ENCODE measurements at places on chromosomes 16 and 17. TPM values are rescaled to one million over a fixed set of nuclear protein-coding genes. Genes with fewer than 3 reads are reported as not detected.

Gene ACE
- polyA plus RNA-seq, result 12.9 TPM

Gene KRTAP2-3
- not detected for polyA plus RNA-seq

Gene MT1A
- polyA plus RNA-seq, result not detected

Gene CRYM
- polyA plus RNA-seq, result not detected

Gene DNAI2
- not detected for polyA plus RNA-seq

Gene CCL5
- 0.74 TPM for polyA plus RNA-seq

Gene HBM
- 9.6 TPM for polyA plus RNA-seq

Gene GALK1
- polyA plus RNA-seq, result 32.2 TPM

Gene ALOX15B
- 2.2 TPM for polyA plus RNA-seq

Gene RNU2-1
- polyA plus RNA-seq, result 2.1 TPM

Gene PPP1R27
- polyA plus RNA-seq, result 52.6 TPM

Gene SDR42E2
- polyA plus RNA-seq, result not detected

Gene FADS6
- not detected for polyA plus RNA-seq

Gene UBTF
- polyA plus RNA-seq, result 74.0 TPM

- DNase-seq, result no peak
Measured at GRCh38 chr16:87166934-87167333, 150.3 kb downstream of the C16orf95 start.

DNA sequence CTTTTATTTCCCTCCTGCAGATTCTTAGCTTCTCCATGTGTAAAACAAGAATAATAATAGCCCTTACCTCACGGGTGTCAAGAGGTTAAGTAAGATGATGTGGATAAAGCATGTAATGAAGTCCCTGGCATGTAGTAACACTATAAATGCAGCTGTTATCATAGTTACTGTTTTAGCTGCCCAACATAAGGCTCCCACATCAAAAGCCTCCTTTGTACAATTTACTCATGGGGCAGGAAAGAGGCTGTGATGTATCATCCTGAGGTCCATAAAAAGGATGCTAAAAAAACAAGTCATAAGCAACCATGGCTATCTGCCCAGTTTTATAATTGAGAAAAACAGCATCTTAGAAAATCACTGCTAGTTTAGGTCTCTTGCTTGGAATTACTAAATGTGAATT, 339.7 kb downstream of the CA10 start:
- DNase-seq, result no peak

GRCh38 chr16:61763013-61763412, 273.2 kb downstream of the CDH8 start:
- DNase-seq, result no peak

- DNase-seq, result no peak
Measured at GRCh38 chr16:48295488-48296281, 48.3 kb upstream of the ABCC11 start.

GRCh38 chr16:1746693-1747195, 24.6 kb downstream of the NME3 start:
- no peak for DNase-seq

- no peak for DNase-seq
Measured at GRCh38 chr16:52466994-52467393, 79.9 kb downstream of the TOX3 start.

GRCh38 chr16:27901956-27902355, 161.6 kb downstream of the GSG1L start:
- no peak for DNase-seq

- no peak for DNase-seq
Measured at GRCh38 chr17:44235583-44235936, 16.1 kb upstream of the UBTF start.

DNA sequence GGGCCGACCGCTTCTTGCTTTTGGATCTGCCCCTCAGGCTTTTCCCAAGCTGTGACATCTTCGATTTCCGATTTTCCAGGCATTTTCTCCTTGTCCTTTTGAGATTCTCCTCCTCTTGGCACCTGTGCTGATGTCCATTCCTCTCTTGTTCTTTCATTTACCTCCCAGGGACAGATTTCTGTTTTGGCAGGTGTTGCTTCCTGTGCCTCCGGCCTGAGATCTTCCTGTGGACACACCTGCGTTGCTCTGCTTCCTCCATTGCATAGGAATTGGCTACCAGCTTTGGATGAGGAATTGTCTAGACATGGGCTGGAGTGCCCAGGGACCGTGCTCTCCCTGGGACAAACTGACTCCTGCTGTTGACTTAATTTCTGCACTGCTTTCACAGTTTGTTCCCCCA, 15.1 kb downstream of the GPR179 start:
- DNase-seq, result no peak

- no peak for DNase-seq
Measured at GRCh38 chr16:88487920-88488851, 35.1 kb downstream of the ZFPM1 start.

DNA sequence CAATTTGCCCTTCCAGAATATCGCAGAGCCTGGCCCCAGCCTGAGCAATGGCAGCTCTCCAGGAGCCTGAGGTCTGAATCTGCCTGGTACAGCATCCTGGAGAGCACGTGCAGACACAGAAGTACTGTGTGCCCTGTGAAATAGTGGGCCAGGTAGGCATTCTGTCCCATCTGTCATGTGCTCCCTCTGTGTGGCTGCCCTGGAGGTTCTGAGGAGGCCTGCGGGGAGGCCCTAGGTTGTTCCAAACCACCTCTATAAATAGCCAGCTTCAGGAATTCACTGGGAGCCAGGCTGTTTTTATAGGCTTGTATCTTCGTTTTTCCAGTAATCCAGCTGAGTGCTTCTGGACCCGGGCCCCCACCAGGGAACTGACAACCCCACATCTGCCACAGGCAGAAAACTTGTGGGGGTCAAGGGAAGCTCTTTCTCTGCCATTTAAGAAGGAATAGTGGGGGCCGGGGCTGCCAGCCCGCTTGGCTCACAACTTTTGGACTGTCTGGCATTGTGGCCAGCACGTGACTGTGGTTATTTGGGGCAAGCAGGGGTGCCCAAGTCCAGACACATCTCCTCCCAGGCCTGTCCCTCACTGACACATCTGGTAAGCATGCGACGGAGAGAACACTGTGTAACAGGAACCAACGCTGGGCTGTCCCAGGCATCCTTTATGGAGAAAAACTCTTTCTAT, 356.3 kb upstream of the TNRC6C start:
- peak; percentile 40 for DNase-seq

GRCh38 chr16:24045641-24046040, 209.9 kb downstream of the PRKCB start:
- DNase-seq, result no peak

- DNase-seq, result no peak
Measured at GRCh38 chr17:14950216-14950615, 314.9 kb downstream of the PMP22 start.

DNA sequence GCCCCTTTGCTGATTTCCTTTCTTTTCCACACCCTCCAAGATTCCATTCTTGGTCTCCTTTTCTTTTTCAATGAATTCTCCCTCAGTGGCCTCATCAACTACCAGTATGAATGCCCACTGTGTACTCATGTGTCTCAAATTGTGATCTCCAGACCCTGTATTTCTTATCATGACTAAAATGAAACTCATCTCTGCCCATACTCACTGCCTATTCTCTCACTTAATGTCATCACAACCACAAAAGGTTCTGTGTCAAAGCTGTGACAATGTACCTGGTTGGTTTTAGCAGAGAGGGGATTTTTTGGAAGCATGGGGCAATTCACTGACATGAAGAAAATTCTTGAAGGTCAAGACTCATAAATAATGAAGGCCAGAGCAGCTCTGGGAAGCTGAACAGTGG, 11.5 kb upstream of the TBX4 start:
- no peak for DNase-seq

GRCh38 chr16:10619271-10619849, 39.0 kb upstream of the EMP2 start:
- DNase-seq, result no peak

- no peak for DNase-seq
Measured at GRCh38 chr16:35714665-35715064, 2255.3 kb downstream of the TP53TG3F start.

GRCh38 chr16:87829988-87830672, 39.2 kb downstream of the SLC7A5 start:
- DNase-seq, result no peak

- DNase-seq, result no peak
Measured at GRCh38 chr16:66020046-66020445, 346.4 kb upstream of the CDH5 start.

DNA sequence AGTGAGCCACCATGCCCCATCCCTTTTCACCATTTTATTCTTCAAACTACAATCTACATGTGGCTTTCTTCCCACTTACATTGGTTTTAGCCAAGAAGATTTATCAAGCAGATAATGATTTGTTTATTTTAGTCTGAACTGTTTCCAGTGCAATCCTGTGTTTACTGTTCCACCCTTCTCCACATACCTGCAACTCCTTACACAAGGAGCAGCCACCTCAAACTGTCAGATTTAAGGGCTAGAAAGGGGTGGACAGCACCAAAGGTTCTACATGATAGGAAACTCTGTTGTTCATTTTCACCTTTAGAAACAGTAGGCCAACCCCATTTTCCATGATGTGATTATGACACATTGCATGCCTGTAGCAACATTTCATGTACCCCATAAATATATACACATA, 1.9 kb downstream of the RUNDC1 start:
- DNase-seq, result no peak

- no peak for DNase-seq
Measured at GRCh38 chr17:47172696-47173565, 16.2 kb downstream of the CDC27 start.

GRCh38 chr17:81712468-81713003, 452 bp downstream of the SLC25A10 start:
- DNase-seq, result no peak

- DNase-seq, result no peak
Measured at GRCh38 chr17:78268951-78269905, 37.8 kb downstream of the TMEM235 start.

- DNase-seq, result peak; percentile 82
Measured at GRCh38 chr17:32483451-32484019, 3.3 kb upstream of the CDK5R1 start.

GRCh38 chr16:76837872-76838271, 353.1 kb upstream of the MON1B start:
- no peak for DNase-seq

DNA sequence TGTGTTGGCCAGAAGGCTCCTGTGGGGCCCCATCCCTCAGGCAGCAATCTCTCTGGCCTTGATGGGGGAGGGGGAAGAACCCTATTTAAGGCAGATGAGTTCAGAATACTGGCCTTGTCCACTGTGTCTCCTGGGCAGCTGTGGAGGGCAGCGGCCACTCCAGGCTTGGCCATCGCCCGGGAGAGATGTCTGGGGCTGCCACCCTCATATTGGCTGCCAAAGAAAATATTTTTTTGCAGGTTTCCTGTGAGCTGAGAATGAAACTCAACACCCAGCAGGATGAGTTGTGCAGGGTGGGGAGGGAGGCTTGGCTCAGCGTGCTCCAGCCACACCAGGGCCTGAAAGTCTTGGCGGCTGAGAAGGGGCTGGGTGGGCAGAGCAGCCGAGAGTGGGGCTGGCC, 14.4 kb upstream of the TIMP2 start:
- no peak for DNase-seq

GRCh38 chr16:4372578-4373355, 1.1 kb downstream of the VASN start:
- DNase-seq, result no peak

Data from hindlimb muscle (tissue), 1 donor.